ENCODE measurements at places on chromosomes 11 and 22.

DNA sequence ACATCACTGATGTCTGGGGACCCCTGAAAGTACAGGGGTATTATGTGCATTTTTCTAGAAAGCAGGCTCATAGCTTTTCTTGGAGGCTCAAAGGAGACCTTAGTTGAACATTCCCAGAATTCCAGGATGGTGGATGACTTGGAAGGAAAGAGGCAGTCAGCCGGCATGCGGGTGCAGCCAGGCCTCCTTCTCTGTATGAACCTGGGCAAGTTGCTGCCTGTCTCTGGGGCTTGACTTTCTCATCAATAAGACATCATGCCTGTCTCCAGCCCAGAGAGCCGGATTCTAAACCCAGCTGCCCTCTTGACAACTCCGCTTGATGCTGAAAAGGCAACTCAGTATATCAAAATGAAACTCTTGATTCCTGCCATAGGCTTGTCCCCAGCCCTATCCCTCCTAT, 12.6 kb downstream of the MS4A15 start:
- DNase-seq, result no peak

DNA sequence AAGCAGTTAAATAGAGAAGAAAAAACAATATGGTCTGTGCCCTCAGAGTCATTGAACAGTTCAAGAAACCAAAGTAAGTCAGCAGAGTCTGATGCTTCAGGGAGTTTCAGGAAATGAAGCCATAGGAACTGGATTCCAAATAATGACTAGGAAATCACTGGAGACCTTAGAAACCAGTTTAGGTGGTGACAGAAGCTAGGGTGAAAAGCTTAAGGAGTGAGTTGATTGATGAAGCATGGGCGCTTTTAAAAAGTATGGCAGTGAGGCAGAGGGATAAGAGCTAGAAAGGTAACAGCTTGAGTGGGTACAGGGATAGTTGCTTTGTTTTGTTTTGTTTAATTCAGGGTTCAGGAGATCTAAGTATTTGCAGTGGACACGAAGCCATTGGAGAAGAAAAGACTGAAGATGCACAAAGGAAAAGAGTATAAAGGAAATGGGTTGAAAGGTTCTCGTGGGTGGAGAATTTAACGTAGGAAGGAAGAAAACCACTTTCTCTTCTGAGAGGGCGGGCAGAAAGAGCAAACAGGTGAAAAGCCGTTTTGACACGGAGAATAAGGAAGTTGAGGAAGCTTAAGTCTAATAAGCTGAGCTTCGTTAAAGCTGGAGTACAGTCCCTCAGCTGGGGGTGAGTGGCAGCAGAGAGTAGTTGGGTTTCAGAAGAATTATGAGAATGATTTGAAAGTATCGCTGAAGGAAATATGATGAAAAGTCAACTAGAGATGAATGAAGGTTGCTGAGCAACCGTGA, 14.8 kb downstream of the SGSM3 start:
- no peak for DNase-seq

DNA sequence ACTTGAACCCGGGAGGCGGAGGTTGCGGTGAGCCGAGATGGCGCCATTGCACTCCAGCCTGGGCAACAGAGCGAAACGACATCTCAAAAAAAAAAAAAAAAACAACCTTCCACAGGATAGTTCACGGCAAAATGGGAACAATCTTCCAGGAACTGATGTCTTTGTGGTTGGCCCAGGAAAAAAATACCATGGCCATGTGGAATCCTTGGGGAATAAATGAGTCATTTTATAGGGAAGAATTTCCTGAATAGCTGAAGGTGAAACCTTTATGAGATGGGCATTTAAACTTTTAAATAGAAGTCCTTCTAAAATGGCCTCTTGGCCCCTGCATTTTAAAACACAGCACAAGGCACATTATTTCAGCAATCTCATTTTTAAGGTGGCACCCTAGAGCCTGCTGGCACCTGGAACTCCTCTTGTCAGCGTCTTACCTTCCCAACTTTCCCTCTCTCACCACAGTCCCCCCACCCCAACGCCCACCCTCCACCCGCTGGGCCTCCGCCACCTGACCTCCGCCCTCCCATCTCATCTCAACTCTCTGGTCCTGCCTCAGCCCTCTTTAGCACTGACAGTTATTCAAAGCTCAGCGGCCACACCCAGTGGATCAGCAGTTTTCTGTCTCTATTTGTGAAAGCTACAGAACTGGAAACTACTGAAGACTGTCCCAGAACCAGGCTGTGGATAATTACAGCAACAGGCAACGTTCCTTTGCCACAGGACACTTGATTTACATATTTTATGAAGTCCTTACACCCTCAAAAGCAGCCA, 43.1 kb downstream of the SCGB1A1 start:
- DNase-seq, result peak; percentile 15

GRCh38 chr11:57055744-57056143, 67.0 kb downstream of the OR5AK2 start:
- DNase-seq, result no peak

DNA sequence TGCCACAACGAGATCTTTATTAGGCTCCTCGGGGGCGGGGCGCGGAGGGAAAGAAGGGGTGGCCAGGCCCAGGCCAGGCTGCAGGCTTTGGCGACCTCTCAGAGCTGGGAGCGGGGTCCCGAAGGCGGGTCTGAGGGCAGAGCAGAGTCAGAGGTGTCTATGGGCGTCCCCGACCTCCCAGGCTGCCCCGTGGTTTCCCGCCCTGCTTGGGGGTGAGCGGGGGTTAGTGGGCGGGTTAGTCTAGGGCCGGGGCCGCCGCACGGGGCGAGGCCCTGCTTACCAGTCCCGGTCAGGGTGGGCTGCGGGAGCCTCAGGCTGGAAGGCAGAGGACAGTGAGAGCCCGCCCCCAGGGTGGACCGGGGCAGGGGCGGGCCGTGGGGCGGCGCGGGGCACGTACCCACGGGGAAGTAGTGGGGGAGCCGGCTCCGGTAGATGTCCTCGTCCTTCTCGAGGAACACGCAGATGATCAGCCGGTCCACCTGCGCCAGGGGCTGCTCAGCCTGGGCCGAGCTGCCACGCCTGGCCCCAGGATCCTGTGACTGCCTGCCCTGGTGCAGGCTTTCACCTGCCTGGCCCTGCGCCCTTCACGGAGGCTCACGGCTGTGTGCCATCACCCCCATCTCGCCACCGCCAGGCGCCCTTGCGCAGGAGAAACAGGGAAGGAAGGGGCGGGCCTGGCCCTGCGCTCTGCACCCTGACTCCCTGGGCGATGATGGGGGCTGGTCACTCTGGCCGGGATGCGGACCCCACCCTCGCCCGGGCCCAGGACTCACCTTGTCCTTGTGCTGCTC, 12.5 kb downstream of the OTUB1 start:
- no peak for DNase-seq

GRCh38 chr11:15418921-15419320, 304.2 kb downstream of the INSC start:
- DNase-seq, result no peak

DNA sequence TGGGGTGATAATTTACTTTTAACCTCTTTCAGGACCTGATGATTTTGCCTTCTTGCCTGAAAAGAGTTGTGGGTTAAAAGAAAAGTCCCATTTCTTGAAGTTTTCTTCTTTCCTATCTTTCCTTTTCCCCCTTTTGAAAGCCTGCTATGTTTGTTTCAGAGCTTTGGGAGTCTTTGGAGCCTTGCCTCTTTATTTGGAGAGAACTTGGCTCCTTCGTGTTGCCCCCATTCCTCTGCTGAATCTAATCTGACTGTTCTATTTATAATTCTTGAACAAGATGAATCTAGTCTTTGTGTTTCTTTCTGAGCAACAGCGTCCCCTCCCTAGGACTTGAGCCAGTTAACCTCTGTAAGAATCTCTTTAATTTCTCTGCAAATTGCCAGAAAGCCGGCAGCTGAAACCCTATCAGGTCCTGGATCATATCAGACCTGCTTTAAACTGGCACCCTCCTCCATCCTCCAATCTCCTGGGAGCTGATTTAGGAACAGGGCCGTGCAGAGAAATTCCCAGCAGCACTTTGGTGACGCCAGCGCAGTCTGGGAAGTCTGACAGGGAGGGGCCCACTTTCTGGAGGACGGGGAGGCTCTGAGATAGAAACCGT, 289.1 kb upstream of the SORL1-AS1 start:
- peak; percentile 72 for DNase-seq

DNA sequence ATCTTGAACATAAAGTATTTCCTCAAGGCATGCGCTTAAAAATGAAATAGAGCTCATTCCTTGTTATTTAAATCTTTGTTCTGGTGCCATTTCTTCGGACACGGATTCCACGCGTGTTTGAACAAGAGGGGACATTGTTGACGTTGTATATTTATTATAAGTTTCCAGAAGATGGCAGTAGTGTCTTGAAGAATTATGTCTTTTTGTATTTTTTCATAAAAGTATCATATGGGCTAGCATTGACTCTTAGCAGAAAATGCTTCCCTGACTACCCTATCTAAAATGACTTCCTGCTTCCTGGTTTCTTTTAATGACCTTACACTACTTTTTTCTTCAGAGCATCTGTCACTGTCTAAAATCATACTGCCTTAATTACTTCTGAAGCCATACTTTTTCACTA, 20.4 kb downstream of the BIRC2 start:
- DNase-seq, result peak; percentile 68

- no peak for DNase-seq
These were observed 180.6 kb upstream of the ARHGAP20 start for GRCh38 chr11:110892741-110893285.

GRCh38 chr11:121063728-121064127, 37.3 kb upstream of the TECTA start:
- no peak for DNase-seq

- peak; percentile 67 for DNase-seq
These were observed 483 bp upstream of the ABTB2 start for GRCh38 chr11:34358258-34358727.

- no peak for DNase-seq
These were observed 23.8 kb downstream of the MICAL2 start for GRCh38 chr11:12134236-12134585.

DNA sequence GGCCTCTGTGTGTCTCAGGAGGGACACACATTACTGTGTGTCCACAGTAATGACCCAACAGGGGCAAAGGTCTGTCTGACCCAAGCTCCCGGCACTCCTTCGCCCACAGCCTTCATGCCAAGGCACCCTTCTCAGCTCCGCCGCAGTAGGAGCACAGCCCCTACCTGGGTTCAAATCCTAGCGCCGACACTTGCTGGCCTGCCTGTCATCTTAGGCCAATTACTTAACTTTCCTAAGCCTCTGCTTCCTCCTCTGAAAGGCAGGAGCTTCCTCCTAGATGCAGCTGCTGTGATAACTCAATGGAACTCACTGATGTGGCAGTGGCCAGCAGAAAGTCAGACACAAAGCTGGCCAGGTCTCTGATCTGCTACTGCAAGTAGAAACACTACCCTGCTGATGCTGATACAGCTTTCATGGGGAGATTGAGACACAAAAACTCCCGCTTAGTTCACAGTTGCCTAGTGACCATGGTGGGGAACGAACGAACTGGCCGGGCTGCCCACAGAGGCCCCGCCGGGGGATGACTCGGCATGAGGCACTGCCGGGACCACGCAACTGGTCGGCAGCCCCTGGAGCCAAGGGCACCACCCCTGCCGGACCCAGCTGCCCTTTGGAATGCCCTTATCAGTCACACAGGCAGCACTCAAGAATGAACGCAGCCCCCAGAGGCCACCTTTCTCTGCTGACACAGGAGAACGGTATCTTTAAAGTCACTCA, 8.1 kb downstream of the EHD1 start:
- peak; percentile 79 for DNase-seq

- no peak for DNase-seq
These were observed 1.8 kb upstream of the IL18BP start for GRCh38 chr11:71996946-71997345.

DNA sequence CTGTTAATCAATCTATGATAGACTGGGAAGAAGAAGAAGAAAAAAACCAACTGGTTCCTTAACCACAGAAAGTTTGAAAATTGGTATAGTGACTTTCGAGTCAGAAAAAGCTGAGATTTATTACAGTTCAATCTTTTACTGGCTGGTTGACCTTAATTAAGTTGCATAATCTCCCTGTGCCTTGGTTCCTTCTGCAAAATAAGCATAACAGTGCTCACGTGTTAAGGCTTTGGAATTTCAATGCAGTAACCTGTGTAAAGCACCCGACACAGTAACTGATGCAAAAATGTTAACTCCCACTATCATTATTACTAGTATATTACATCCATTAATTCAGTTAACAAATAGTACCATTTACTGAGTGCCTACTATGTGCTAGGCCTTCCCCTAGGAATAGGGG, 22.6 kb upstream of the E2F8 start:
- no peak for DNase-seq

DNA sequence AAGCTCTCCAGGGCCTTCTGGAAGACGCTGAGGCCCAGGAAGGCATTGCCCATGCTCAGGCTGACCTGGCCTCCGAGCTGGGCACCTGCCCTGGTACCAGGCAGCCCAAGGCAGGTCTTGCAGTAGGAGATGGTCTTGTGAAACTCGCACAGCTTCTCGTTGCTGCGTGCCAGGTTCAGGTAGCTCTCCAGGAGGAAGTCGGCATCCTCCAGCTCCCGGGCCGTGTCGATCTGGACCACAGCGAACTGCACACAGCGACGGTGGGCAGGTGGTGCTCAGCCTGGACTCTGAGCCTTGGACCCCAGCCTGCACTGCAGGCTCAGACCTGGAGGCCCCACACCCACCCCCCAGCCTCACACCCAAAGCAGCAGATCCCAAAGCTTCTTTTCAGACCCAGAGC, 1.0 kb downstream of the RAPSN start:
- DNase-seq, result no peak

GRCh38 chr11:1842149-1843097, 3.6 kb downstream of the TNNI2 start:
- no peak for DNase-seq

- DNase-seq, result no peak
These were observed 723 bp upstream of the C22orf31 start for GRCh38 chr22:29062286-29062821.

GRCh38 chr22:46300491-46300890, 3.8 kb downstream of the GTSE1 start:
- no peak for DNase-seq

- no peak for DNase-seq
These were observed 68.4 kb downstream of the ADAMTS15 start for GRCh38 chr11:130516554-130517505.

- DNase-seq, result no peak
These were observed 449.6 kb upstream of the B3GAT1 start for GRCh38 chr11:134861490-134862104.

- peak; percentile 67 for DNase-seq
These were observed 344.7 kb downstream of the MN1 start for GRCh38 chr22:27456696-27457503.

GRCh38 chr22:47210686-47211085, 448.2 kb downstream of the TBC1D22A start:
- DNase-seq, result no peak

Data from adipocyte (in vitro differentiated cells).